Activated naive CD8-positive, alpha-beta T cell treated with anti-CD3 and anti-CD28 coated beads, Interleukin-2, amount 10 ng/mL, durations not matched to agents 7 days and 5 days (primary cell): ENCODE measurements at places on chromosomes 5 and 9. TPM values are rescaled to one million over a fixed set of nuclear protein-coding genes. Genes with fewer than 3 reads are reported as not detected.

GRCh38 chr9:82499337-82499736 lies 510.8 kb downstream of the SPATA31D1 start:
- no peak overlapping the region for H3K27ac ChIP-seq
- DNase-seq, result no peak
- no peak overlapping the region for H3K4me3 ChIP-seq
- H3K4me1 ChIP-seq, result no peaks in the 10 kb centered on the region
- no peaks in the 10 kb centered on the region for H3K36me3 ChIP-seq

- no peak overlapping the region for H3K4me3 ChIP-seq
- H3K4me1 ChIP-seq, result peaks cover 19% of the 10 kb centered on the region
- no peak overlapping the region for H3K27ac ChIP-seq
Measured at GRCh38 chr9:134408939-134409737, 82.9 kb downstream of the RXRA start.

DNA sequence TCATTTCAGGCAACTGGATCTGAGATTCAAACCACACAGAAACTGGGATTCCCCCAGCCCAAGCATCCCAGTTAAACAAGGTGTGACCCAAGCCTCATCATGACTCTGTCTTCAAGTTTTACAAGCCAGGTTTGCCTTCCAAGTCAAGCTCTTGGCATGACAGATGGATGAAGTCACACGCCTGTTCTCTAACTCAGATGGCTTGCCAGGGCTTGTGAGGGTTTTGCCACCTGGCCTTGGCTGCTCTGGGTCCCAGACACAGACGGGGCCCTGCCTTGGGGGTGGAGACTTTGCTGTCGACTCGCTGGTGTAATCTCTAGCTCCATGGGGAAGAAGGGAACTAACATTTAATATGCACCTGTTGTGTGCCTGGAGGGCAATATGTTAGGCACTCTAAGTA lies 95.8 kb upstream of the RARS1 start:
- no peaks in the 10 kb centered on the region for H3K36me3 ChIP-seq
- no peak for DNase-seq
- no peak overlapping the region for H3K27ac ChIP-seq
- H3K27me3 ChIP-seq, result peaks cover 9% of the 10 kb centered on the region
- H3K4me3 ChIP-seq, result no peak overlapping the region

GRCh38 chr5:111998871-111999270 lies 241.9 kb upstream of the NREP start:
- DNase-seq, result no peak
- no peak overlapping the region for H3K4me3 ChIP-seq
- no peaks in the 10 kb centered on the region for H3K36me3 ChIP-seq
- H3K27me3 ChIP-seq, result peaks cover 3% of the 10 kb centered on the region
- H3K4me1 ChIP-seq, result no peaks in the 10 kb centered on the region

The FAXDC2 gene
- total RNA-seq, result not detected

The BAG1 gene
- total RNA-seq, result 73.2 TPM

The CARD6 gene
- total RNA-seq, result 3.5 TPM

The SCGB3A2 gene
- not detected for total RNA-seq

The IL13 gene
- total RNA-seq, result 0.37 TPM

The IRX4 gene
- not detected for total RNA-seq

The SOX30 gene
- 0.09 TPM for total RNA-seq

GRCh38 chr9:94611638-94612068 lies 18.0 kb upstream of the FBP2 start:
- no peak for DNase-seq
- H3K27me3 ChIP-seq, result peaks cover 32% of the 10 kb centered on the region
- H3K36me3 ChIP-seq, result no peaks in the 10 kb centered on the region
- H3K4me1 ChIP-seq, result peaks cover 8% of the 10 kb centered on the region
- no peak overlapping the region for H3K4me3 ChIP-seq

DNA sequence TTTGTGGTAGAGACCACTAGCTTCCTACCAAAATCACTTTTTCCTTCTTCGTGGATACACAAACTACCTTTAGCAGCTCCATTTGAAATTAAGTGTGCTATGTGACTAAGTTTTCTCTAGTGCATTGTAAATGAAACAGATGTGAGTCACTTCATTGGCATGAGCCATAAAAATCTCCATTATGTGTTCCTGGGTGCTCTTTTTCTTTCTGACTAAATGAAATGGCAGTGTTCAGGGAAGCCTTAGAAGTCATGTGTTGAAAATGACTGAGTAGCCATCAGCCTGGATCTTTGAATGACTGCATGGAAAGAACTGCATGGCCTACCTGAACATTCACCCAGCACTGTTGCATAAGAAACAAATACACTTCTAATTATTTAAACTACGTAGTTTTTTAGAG lies 107.9 kb downstream of the NDUFAF2 start:
- peaks cover 2% of the 10 kb centered on the region for H3K36me3 ChIP-seq
- peaks cover 2% of the 10 kb centered on the region for H3K4me1 ChIP-seq
- H3K27ac ChIP-seq, result no peak overlapping the region
- no peaks in the 10 kb centered on the region for H3K27me3 ChIP-seq
- DNase-seq, result no peak

The TICAM2 gene
- total RNA-seq, result 1.7 TPM

- DNase-seq, result no peak
- H3K27ac ChIP-seq, result no peak overlapping the region
- no peak overlapping the region for H3K4me3 ChIP-seq
- no peaks in the 10 kb centered on the region for H3K36me3 ChIP-seq
- no peaks in the 10 kb centered on the region for H3K4me1 ChIP-seq
- no peaks in the 10 kb centered on the region for H3K27me3 ChIP-seq
Measured at GRCh38 chr5:92801911-92802310, 779.1 kb downstream of the NR2F1-AS1 start.

- peaks cover under 1% of the 10 kb centered on the region for H3K36me3 ChIP-seq
- peaks cover 10% of the 10 kb centered on the region for H3K4me1 ChIP-seq
- DNase-seq, result no peak
- H3K27ac ChIP-seq, result no peak overlapping the region
Measured at GRCh38 chr5:40499007-40499406, 180.7 kb upstream of the PTGER4 start.

The TRPM3 gene
- total RNA-seq, result not detected

DNA sequence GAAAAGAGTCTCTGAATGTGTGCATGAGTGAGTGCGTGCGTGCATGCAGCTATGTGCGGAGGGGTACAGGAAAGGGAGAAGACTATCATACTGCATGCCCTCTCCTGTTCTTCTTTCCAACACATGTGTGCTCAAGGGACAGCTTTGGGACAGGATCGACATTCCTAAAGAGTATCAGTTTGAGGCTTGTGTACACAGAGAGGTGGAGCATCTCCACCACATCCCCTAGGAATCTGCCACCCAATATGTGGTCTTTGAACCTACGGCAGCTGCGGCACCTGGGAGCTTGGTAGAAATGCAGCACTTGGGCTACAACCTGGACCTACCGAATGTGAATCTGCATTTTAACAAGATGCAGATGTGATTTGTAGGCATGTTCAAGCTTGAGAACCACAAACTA lies 132.3 kb upstream of the GLRA1 start:
- no peak overlapping the region for H3K27ac ChIP-seq
- no peak overlapping the region for H3K4me3 ChIP-seq
- no peak for DNase-seq
- H3K36me3 ChIP-seq, result no peaks in the 10 kb centered on the region

GRCh38 chr5:180640611-180640860 lies 8.9 kb downstream of the FLT4 start:
- H3K36me3 ChIP-seq, result no peaks in the 10 kb centered on the region
- H3K4me1 ChIP-seq, result peaks cover 4% of the 10 kb centered on the region
- H3K27ac ChIP-seq, result no peak overlapping the region
- no peak overlapping the region for H3K4me3 ChIP-seq

- peaks cover 43% of the 10 kb centered on the region for H3K4me1 ChIP-seq
- no peak overlapping the region for H3K4me3 ChIP-seq
- no peak for DNase-seq
- no peak overlapping the region for H3K27ac ChIP-seq
- H3K27me3 ChIP-seq, result no peaks in the 10 kb centered on the region
Measured at GRCh38 chr9:70392189-70392588, 22.3 kb downstream of the KLF9 start.

- peaks cover 2% of the 10 kb centered on the region for H3K36me3 ChIP-seq
- DNase-seq, result no peak
- peak overlapping the region; percentile 43 for H3K27ac ChIP-seq
- peak overlapping the region; percentile 41 for H3K4me3 ChIP-seq
- no peaks in the 10 kb centered on the region for H3K27me3 ChIP-seq
- H3K4me1 ChIP-seq, result peaks cover 39% of the 10 kb centered on the region
Measured at GRCh38 chr5:56092115-56092514, 97.4 kb upstream of the IL6ST start.

The HTR4 gene
- not detected for total RNA-seq

The ENTPD2 gene
- not detected for total RNA-seq

DNA sequence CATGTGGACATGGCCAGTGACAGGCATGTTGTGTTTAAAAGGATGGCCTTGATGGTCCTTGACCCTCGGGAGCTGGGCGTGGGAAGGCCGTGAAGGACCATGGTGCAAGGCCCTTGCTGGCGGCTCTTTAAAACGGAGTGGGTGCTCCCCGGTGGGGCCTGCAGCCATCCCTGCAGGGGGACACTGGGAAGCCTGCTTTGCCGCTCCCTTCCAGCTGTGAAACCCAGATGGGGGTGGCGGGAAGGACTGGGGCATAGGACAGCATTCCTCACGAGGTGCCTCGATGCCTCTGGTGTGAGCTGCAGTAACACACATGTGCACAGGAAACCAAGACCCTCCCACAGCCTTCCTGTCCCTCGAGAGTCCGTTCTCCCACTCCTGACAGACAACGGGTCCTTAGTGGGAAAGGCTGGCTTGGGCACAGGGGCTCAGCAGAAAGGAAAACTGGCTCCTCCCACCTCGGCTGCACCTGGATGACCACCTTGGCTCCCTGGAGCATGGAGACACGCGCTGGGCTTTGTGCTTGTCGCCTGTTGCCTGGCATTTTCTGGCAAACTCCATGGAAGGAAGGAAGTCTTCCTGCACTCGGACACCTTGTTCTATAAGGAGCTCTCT lies 30.3 kb upstream of the IRX4 start:
- H3K4me1 ChIP-seq, result no peaks in the 10 kb centered on the region
- DNase-seq, result no peak
- no peaks in the 10 kb centered on the region for H3K36me3 ChIP-seq
- H3K27ac ChIP-seq, result no peak overlapping the region

The WDR38 gene
- total RNA-seq, result not detected

GRCh38 chr9:20632705-20633104 lies 10.4 kb upstream of the MLLT3 start:
- H3K27ac ChIP-seq, result no peak overlapping the region
- peaks cover 1% of the 10 kb centered on the region for H3K4me1 ChIP-seq
- no peaks in the 10 kb centered on the region for H3K36me3 ChIP-seq
- peaks cover 32% of the 10 kb centered on the region for H3K27me3 ChIP-seq
- no peak overlapping the region for H3K4me3 ChIP-seq
- no peak for DNase-seq

DNA sequence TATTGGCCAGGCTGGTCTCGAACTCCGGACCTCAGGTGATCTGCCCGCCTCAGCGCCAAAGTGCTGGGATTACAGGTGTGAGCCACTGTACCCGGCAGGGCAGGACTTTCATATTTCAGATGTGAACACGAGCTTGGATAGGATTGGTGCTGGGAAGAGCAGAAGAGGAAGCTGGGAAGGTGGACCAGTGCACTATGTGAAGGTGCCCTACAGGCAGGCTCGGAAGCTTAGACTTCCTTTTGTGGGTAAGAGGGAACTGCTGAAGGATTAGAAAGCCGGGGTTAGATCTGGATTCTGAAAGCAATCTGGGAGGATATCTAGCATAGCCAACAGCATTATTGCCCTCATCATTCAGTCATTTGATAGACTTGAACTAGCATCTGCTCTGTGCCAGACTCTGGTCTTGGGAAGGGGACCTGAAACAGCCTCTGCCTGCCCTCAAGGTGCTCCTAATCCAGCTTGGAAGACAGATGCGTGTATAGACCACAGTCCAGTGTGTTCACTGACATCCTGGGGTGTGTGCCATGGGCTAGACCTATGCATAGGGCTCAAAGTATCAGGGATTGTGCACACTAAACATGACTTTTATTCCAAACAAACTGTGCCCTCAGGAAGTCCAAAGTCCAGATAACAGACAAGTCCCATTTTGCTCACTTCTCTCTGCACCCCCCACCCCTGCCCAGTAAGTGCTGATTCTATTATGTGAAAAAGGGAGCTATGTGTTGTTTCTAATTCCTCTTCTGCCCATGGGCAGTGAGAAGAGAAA lies 637 bp downstream of the CBY3 start:
- H3K27ac ChIP-seq, result peak overlapping the region; percentile 62
- peaks cover 16% of the 10 kb centered on the region for H3K4me1 ChIP-seq
- H3K36me3 ChIP-seq, result peaks cover 13% of the 10 kb centered on the region
- H3K4me3 ChIP-seq, result peak overlapping the region; percentile 52

The EDIL3 gene
- total RNA-seq, result not detected

GRCh38 chr9:137650259-137650658 lies 31.5 kb downstream of the EHMT1 start:
- no peaks in the 10 kb centered on the region for H3K27me3 ChIP-seq
- H3K27ac ChIP-seq, result no peak overlapping the region
- no peak for DNase-seq
- peaks cover 22% of the 10 kb centered on the region for H3K4me1 ChIP-seq
- H3K4me3 ChIP-seq, result no peak overlapping the region
- peaks cover 15% of the 10 kb centered on the region for H3K36me3 ChIP-seq

- H3K4me1 ChIP-seq, result no peaks in the 10 kb centered on the region
- H3K4me3 ChIP-seq, result no peak overlapping the region
- DNase-seq, result no peak
- H3K36me3 ChIP-seq, result no peaks in the 10 kb centered on the region
Measured at GRCh38 chr9:108186642-108187395, 669.0 kb downstream of the ACTL7B start.

- no peaks in the 10 kb centered on the region for H3K27me3 ChIP-seq
- no peak overlapping the region for H3K4me3 ChIP-seq
- H3K27ac ChIP-seq, result no peak overlapping the region
- DNase-seq, result no peak
Measured at GRCh38 chr9:130634191-130634768, 30.1 kb upstream of the PRDM12 start.

The CPEB4 gene
- 11.8 TPM for total RNA-seq

The NSG2 gene
- not detected for total RNA-seq

- no peaks in the 10 kb centered on the region for H3K27me3 ChIP-seq
- no peaks in the 10 kb centered on the region for H3K4me1 ChIP-seq
- H3K27ac ChIP-seq, result no peak overlapping the region
- no peaks in the 10 kb centered on the region for H3K36me3 ChIP-seq
- no peak for DNase-seq
- H3K4me3 ChIP-seq, result no peak overlapping the region
Measured at GRCh38 chr5:126107381-126107780, 315.8 kb upstream of the GRAMD2B start.

The PCA3 gene
- total RNA-seq, result not detected

The ANGPTL2 gene
- total RNA-seq, result not detected

- no peak overlapping the region for H3K4me3 ChIP-seq
- DNase-seq, result no peak
- H3K4me1 ChIP-seq, result no peaks in the 10 kb centered on the region
Measured at GRCh38 chr5:138632900-138633489, 57.8 kb upstream of the HSPA9 start.

DNA sequence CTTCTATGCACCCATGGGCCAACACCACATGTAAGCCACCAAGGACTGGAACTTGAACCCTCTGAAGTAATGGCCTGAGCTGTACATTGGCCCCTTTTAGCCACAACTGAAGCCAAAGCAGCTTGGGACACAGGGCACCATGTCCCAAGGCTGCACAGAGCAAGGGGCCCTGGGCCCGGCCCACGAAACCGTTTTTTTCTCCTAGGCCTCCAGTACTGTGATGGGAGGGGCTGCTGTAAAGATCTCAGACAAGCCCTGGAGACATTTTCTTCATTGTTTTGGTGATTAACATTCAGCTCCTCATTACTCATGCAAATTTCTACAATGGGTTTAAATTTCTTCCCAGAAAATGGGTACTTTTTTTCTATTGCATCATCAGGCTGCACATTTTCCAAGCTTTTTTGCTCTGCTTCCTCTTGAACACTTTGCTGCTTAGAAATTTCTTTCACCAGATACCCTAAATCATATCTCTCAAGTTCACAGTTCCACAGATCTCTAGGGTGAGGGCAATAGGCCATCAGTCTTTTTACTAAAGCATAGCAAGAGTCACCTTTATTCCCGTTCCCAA lies 25.5 kb upstream of the FBXW11 start:
- H3K36me3 ChIP-seq, result peaks cover 9% of the 10 kb centered on the region
- H3K4me1 ChIP-seq, result peaks cover 7% of the 10 kb centered on the region
- DNase-seq, result no peak
- no peak overlapping the region for H3K27ac ChIP-seq
- H3K27me3 ChIP-seq, result no peaks in the 10 kb centered on the region
